A375 (cell line): ENCODE measurements at places on chromosomes 4 and X. TPM values are rescaled to one million over a fixed set of nuclear protein-coding genes. Genes with fewer than 3 reads are reported as not detected.

Gene PLP2
- 54.4 and 77.3 TPM in 2 replicates for total RNA-seq

Gene TLR3
- 2.0 and 2.9 TPM in 2 replicates for total RNA-seq

Gene CAPN6
- total RNA-seq: not detected in 2 replicates

Gene PDS5A
- 45.1 and 49.5 TPM in 2 replicates for total RNA-seq

Gene AMBN
- total RNA-seq: not detected in 2 replicates

Gene TMEM255A
- total RNA-seq: 0.45 and 0.69 TPM in 2 replicates

Gene GRIA3
- not detected in 2 replicates for total RNA-seq

Gene PDGFC
- 7.7 and 11.0 TPM in 2 replicates for total RNA-seq

Gene CXCL9
- not detected in 2 replicates for total RNA-seq

Gene STS
- not detected in 2 replicates for total RNA-seq

Gene REST
- 23.2 and 33.0 TPM in 2 replicates for total RNA-seq
